ENCODE measurements at places on chromosomes 7 and 10. TPM values are rescaled to one million over a fixed set of nuclear protein-coding genes. Genes with fewer than 3 reads are reported as not detected.

MLLT10 gene
- total RNA-seq = 55.6 TPM

PRDX3 gene
- 86.8 TPM for total RNA-seq

TRIL gene
- total RNA-seq = 2.9 TPM

COBL gene
- 54.7 TPM for total RNA-seq

CYP3A5 gene
- 15.3 TPM for total RNA-seq

EIF4H gene
- 238 TPM for total RNA-seq

KEL gene
- total RNA-seq = not detected

NPC1L1 gene
- total RNA-seq = not detected

TLX1 gene
- not detected for total RNA-seq

All from upper lobe of left lung (tissue), 6 donors.